ENCODE measurements at places on chromosomes 7 and 10. TPM values are rescaled to one million over a fixed set of nuclear protein-coding genes. Genes with fewer than 3 reads are reported as not detected.

MLXIPL gene
- total RNA-seq, result 0.39 TPM

CDNF gene
- 2.6 TPM for total RNA-seq

SLC13A1 gene
- not detected for total RNA-seq

MMD2 gene
- total RNA-seq, result not detected

PCLO gene
- 0.03 TPM for total RNA-seq

PFKFB3 gene
- 151 TPM for total RNA-seq

WNT2 gene
- total RNA-seq, result 0.20 TPM

PDZD7 gene
- total RNA-seq, result 5.5 TPM

DNAJC9 gene
- total RNA-seq, result 15.4 TPM

PLCE1 gene
- 2.5 TPM for total RNA-seq

OR6B1 gene
- not detected for total RNA-seq

SLC39A12 gene
- not detected for total RNA-seq

HMX3 gene
- total RNA-seq, result not detected

FZD8 gene
- total RNA-seq, result 14.5 TPM

ASZ1 gene
- not detected for total RNA-seq

GHRHR gene
- not detected for total RNA-seq

OPALIN gene
- not detected for total RNA-seq

Data from smooth muscle cell of the pulmonary artery (primary cell).